MCF 10A (cell line): ENCODE measurements at places on chromosomes 7 and 10. TPM values are rescaled to one million over a fixed set of nuclear protein-coding genes. Genes with fewer than 3 reads are reported as not detected.

The GJC3 gene
- total RNA-seq = not detected in 2 replicates

The KLLN gene
- 0.56 and 0.68 TPM in 2 replicates for total RNA-seq

The GRM8 gene
- total RNA-seq = not detected in 2 replicates

The PPP1R3C gene
- 0.30 and 0.47 TPM in 2 replicates for total RNA-seq

The MKX gene
- not detected in 2 replicates for total RNA-seq

The CALHM2 gene
- total RNA-seq = 4.2 TPM in 2 replicates

The CAMK2G gene
- total RNA-seq = 10.9 and 13.7 TPM in 2 replicates

The HMX2 gene
- total RNA-seq = not detected in 2 replicates

The SEMA3D gene
- total RNA-seq = not detected in 2 replicates

The RARRES2 gene
- total RNA-seq = not detected in 2 replicates

The PRKAR2B gene
- total RNA-seq = 0.15 TPM in 1 of 2 replicates, not detected in the other

The VOPP1 gene
- total RNA-seq = 29.2 and 35.7 TPM in 2 replicates

The EMX2 gene
- not detected in 2 replicates for total RNA-seq

The PIK3CG gene
- total RNA-seq = not detected in 2 replicates
